NCI-H748 treated with DMSO at 0.1 percent for 48 hours (cell line): ENCODE measurements at places on chromosomes 7 and 10.

GRCh38 chr10:73113551-73113950, 3.3 kb downstream of the NUDT13 start:
- DNase-seq = no peak

- DNase-seq = no peak
These were observed 133.4 kb upstream of the CSTF2T start for GRCh38 chr10:51832652-51833383.

DNA sequence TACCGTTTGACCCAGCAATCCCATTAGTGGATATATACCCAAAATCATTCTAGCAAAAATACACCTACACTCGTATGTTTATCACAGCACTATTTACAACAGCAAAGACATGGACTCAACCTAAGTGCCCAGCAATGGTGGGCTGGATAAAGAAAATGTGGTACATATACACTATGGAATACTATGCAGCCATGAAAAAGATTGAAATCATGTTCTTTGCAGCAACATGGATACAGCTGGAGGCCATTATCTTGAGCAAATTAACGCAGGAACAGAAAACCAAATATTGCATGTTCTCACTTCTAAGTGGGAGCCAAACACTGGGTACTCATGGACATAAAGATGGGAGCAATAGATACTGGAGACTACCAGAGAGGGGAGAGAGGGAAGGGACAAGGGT, 223.9 kb downstream of the FRMD4A start:
- DNase-seq = no peak

GRCh38 chr10:132471484-132471883, 66.1 kb upstream of the INPP5A start:
- DNase-seq = no peak

GRCh38 chr7:30163231-30163894, 28.6 kb downstream of the MTURN start:
- DNase-seq = peak; percentile 86

GRCh38 chr10:48543182-48543844, 61.6 kb downstream of the ARHGAP22 start:
- no peak for DNase-seq

GRCh38 chr10:26199841-26200240, 16.7 kb upstream of the GAD2 start:
- peak; percentile 28 for DNase-seq

- DNase-seq = no peak
These were observed 56.2 kb downstream of the COL17A1 start for GRCh38 chr10:104029521-104029860.

- no peak for DNase-seq
These were observed 83.0 kb downstream of the HIF1AN start for GRCh38 chr10:100618632-100619255.

DNA sequence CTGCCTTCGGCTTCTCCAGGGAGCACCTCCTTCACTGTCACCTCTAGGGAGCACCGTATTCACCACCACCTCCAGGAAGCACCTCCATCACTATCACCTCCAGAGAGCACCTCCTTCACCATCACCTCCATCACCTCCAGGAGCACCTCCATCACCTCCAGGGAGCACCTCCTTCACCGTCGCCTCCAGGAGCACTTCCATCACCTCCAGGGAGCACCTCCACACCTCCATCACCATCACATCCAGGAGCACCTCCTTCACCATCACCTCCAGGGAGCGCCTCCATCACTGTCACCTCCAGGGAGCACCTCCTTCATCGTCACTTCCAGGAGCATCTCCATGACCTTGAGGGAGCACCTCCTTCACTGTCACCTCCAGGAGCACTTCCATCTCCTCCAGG, 102.3 kb downstream of the DNAJB6 start:
- DNase-seq = no peak

- DNase-seq = no peak
These were observed 124.3 kb downstream of the KLF6 start for GRCh38 chr10:3660753-3661152.

GRCh38 chr10:61244261-61244775, 208.9 kb downstream of the TMEM26 start:
- no peak for DNase-seq

DNA sequence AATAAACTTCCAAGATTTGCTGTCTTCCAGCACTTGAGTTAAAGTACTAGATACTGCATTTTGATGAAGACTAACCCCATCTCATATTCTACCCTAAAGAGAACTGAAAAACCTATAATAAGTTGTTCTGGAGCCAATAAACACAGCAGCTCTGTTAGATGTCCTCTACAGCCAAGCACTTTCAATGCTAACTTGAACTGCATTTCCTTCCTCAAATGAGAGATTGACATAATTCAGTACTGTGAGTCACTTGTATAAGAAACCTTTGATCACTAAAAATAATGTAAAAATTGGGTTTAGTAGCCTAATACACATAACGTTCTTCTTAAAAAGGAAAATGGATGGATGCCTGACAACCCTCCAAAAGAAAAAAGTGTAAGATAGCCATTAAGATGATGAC, 81.3 kb downstream of the ITGB8 start:
- no peak for DNase-seq

DNA sequence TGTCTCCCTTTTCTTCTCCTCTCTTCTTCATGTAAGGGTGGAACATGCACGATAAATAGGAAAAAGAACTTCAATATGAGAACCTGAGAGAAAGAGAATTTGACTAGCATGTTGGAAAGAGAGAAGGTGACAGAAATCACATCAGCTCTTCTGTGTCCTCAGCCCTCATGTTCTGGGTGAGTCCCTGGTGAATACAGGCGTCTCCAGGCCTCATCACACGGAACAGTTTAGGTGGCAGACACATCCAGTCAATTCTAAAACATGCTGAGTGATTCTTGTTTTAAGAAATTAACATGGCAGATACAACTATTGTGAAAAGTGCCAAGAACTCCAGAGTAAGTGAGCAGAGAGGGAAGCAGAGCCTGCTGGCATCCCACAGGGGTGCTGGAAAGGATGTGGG, 96.1 kb downstream of the FAM107B start:
- no peak for DNase-seq

DNA sequence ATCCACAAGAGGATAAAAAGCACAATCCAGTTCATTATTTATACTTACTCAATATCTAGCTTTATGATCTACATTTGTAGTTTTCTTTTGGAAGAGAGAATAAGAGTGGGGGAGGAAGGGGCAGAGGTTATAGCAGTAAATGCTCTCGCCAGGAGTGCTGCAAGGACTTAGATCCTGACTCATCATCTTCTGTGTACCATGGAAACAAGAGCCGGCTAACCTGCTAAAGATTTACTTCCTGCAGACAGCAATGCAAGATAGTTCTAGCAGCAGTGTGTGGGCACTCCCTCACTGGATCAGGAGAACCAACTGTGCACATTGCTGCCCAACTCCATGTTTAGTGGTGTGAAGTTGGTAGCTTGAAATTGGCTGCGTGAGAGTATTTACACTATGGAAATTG, 47.7 kb upstream of the TRIL start:
- DNase-seq = no peak

DNA sequence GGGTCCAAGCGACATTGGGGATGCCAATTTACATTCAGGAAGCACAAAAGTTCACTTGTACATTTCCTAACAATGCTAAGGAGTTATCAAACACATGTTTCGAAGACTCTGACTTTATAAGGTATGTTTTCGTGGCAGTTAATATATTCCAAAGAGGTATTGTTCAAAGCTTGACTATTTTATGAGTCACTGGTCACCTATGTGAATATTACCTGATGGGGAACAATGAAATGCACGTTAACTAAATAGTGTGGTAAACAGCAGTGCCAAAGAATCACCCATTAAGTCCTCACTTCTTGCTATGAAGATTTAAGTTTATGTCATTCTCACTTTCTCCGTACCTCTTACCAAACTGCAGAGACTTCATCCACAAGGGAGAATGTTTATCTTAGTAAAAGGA, 550.2 kb downstream of the SORCS1 start:
- no peak for DNase-seq

- DNase-seq = no peak
These were observed 49.9 kb upstream of the TMEM26 start for GRCh38 chr10:61503051-61503450.

GRCh38 chr7:151807846-151808245, 69.1 kb downstream of the PRKAG2 start:
- no peak for DNase-seq

DNA sequence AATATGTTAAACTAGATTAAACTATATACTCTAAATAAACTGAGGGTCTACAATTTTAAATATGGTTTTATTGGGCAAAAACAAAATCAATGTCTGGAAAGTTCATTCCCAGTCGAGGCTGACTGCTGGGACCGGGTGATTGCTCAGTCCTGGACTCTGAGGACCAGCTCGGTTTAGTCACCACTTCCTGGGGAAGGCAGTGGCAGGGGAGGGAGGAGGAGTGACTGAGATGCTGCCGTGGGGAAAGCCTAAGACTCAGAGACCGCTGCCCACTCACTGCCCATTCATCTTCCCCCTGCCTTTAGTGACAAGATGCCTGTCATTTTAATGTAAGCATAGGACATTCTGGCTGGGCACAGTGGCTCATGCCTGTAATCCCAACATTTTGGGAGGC, 29.0 kb downstream of the ATOH7 start:
- DNase-seq = no peak

GRCh38 chr10:76073524-76073923, 642.1 kb downstream of the LRMDA start:
- DNase-seq = no peak

GRCh38 chr10:70174058-70174741, 3.9 kb upstream of the SAR1A start:
- DNase-seq = no peak

DNA sequence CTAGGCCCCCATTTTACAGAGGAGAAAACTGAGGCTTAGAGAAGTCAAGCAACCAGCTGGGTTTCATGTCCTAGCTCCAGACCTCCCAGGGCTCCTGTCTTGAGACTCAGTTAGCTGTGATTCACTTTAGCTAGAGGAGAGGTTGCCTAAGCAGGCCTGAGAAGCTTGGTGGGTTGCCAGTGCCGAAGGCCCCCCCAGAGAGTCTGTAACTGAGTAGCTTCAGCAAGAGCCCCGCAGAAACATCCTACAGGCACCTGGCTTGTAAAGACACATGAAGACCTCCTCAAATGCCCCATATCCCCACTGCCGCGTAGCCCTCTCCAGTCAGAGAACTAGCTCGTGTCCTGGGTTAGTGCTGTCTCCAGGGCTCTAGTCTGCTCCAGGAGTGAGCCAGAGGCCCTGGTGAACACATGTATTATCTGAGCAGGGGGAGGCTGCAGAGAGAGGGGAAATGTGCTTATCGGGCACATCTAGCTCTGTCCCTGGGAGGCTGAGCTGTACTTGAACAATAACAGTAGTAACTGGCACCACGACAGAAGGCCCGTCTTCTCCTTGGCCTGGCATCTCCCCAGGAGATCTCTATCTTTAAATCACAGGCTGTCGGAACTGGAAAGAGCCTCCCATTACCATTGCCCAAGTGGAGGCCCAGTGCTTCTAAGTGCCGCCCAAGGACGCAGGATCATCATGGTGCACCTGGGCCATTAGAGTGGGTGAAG, 28.9 kb downstream of the UNC5B start:
- DNase-seq = no peak

- peak; percentile 8 for DNase-seq
These were observed 186.7 kb upstream of the HGF start for GRCh38 chr7:81956520-81956919.

DNA sequence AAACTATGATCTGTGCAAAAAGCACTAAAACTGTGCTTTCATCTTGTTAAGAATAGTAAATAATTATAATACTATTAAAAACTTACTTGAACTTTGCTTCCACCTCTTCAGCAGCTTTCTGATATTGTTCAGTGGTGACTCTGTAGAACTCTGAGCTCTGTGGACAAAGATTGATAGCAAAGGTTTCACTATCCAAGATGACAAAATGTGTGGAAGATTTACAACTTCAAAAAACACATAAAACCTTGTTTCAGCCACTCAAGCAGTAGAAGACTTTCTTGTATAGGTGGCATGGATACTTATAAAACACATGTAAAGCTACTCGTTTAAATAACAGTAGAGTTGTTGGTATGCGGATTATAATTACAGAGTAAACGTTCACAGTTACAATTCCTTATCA, 243.6 kb downstream of the CHCHD3 start:
- no peak for DNase-seq

DNA sequence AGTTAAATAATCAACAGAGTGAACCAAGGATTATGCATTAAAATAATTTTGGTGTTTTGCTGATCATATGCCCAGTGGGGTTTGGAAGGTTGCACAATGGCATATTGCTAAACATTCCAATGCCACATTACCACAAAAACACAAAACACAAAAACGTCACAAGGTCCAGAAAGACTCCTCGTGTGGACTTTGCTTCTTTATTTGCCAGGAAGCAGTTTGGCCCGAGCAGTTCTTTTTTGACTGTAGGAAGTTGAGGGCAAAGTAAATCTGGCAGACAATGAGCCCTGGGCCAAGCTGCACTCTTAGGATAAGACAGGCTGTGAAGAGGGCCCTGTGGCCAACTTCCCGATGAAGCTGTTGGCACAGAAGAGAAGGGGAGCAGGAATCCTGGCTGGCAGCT, 39.2 kb upstream of the SLC35B4 start:
- DNase-seq = no peak

DNA sequence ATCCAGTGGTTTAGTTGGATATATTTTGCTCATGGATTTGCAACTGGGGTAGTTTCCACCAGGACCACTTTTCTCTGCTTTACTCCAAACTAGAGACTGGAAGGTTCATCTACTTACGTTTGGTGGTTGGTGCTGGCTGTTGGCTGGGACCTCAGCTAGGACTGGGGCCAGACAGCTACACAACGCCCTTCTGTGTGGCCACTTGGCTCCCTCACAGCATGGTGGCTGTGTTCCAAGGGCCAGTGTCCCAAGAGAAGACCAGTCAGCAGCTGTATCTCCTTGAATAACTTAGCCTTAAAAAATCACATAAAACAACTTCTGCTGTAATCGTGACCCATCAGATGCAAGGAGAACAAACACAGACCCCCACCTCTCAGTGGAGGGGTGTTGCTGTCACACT, 4.2 kb upstream of the KCNH2 start:
- no peak for DNase-seq

GRCh38 chr7:7176406-7177043, 5.8 kb upstream of the C1GALT1 start:
- no peak for DNase-seq

DNA sequence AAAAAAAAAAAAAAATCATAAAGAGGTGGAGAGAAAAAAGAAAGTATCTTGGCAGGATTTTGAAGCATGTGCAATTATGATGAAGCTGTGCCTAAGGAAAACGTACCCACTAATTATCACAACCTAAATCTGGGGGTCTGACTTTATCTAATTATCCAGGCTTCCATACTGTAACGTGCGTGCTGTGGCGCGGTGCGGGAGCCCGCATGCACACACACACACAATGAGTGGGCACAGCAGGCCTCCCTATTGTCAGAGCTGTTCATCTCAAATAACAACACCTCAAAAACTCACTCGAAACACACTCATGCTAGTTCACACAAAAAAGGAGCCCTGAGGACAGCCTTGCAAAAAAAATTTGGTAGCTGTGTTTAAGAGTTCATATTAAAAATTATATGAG, 31.9 kb downstream of the BEND7 start:
- no peak for DNase-seq

DNA sequence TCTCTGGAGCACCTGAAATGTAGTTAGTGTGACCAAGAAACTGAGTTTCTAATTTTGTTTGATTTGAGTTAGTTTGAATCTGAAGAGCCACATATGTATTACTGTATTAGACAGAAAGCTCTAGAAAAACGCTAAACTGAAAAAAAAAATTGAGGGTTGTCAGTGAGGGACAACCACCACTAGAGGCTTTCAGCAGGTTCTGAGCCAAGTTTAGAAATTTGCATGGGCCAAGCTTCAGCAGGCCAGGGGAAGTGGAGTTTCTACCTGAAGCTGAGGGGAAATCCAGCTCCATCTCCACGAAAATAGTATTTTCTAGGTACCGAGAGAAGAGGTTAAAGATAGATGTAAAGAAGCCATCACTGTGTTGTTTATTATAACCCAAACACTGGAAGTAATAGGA, 77.9 kb upstream of the PLXNA4 start:
- DNase-seq = no peak
